ENCODE measurements at places on chromosomes 12 and 14.
A peak's percentile ranks its signal among the peaks of the same experiment; 100 is the strongest.

DNA sequence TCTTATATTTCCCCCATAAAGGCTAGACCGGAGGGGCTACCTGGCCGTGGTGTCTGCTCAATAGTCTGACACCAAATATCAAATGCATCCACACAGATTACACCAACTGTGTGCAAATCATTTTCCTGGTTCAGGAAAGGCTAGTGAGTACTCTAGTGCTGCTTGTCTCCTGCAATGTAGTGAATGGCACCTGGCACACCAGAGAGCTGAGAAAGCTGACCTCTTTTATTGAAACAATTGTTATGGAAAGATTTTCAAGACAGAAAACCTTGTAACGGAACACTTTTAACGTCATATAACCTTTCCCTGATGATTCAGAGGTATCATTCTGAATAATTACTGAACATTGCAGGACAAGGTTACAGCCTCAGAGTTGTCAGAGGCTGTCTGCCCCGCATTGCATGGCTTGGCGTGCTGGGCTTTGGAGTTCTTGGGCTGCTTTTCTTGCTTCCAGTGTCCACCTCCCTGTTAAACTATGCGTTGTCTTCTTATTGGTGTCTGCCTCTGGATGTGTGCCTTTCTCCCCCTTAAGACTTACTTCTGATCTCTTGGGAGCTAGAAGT lies 40.7 kb upstream of the HDAC7 start:
- DNase-seq: no peak

DNA sequence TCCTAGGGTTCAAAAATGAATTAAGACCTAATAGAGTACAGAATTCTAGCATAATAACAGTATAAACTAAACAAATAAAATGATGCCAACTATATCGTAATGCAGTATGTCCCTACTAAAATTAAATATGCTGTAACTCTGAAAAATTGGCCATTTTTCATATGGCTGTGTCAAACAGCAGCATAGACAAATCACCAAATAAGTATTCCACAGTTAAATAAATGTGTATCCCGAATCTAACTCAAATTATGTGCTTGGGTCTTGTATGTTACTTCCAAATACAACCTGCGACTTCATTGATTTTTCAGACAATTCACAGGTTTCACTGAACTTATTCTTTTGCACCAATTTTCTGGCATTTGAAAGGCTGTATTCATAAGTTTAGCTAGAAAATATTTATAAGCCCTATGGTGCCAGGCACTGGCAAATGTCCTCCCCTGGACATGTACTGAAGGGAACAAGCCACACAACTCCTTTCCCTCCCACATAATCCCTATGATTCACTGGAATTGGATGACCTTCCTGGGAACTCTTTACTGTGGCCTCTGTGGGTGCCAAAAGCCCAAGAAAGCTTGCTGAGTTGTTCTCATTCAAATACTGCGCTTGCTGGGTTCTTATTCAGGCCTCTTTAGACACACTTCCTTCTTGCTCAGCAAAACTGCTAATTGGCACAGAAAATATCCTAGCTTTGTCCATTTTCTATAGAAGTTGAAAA lies 108.8 kb downstream of the KITLG start:
- peak; percentile 48 for DNase-seq

- peak; percentile 8 for DNase-seq
Measured at GRCh38 chr14:79279645-79280597, 931.4 kb downstream of the DIO2 start.

GRCh38 chr14:38127356-38127755 lies 80.3 kb upstream of the SSTR1 start:
- no peak for DNase-seq
